ENCODE measurements at places on chromosomes 12 and 14.

DNA sequence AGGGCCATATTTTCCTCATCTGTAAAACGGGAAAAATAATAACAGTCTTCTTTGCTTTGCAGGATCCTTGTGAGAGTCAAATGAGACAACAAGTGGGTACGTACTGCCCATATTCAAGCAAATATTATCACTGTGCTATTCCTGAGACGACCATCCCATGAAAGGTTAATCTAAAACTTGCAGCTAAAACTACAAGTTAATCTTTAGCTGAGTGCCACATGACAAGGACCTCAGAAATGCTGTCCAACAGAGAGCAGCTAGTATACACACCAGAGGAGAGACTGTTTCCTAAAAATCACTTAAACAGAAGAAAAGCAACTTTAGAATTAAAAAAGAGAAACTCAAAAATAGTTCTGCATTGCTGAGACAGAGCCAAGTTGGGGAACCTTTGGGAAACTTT is 162.7 kb upstream of the TMTC2 start:
- no peak for DNase-seq

DNA sequence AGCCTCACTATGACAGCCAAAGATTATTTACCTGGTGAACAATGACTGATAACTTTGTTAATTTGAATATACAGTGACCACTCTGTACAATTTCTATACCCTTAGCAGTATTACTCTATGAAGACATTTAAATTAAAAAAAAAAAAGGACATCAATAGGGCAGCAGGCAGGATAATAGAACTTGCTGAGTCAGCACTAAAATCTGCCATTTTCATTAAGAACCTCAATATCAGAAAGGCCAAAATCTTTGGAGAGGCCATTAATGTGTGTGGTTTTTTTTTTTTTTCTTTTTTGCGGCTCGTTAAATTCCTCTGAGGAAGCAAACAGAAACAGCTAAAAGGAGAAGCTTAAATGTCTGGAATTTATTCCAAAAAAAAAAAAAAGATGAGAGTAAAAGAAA is 73.7 kb downstream of the FOXN3 start:
- DNase-seq: no peak

DNA sequence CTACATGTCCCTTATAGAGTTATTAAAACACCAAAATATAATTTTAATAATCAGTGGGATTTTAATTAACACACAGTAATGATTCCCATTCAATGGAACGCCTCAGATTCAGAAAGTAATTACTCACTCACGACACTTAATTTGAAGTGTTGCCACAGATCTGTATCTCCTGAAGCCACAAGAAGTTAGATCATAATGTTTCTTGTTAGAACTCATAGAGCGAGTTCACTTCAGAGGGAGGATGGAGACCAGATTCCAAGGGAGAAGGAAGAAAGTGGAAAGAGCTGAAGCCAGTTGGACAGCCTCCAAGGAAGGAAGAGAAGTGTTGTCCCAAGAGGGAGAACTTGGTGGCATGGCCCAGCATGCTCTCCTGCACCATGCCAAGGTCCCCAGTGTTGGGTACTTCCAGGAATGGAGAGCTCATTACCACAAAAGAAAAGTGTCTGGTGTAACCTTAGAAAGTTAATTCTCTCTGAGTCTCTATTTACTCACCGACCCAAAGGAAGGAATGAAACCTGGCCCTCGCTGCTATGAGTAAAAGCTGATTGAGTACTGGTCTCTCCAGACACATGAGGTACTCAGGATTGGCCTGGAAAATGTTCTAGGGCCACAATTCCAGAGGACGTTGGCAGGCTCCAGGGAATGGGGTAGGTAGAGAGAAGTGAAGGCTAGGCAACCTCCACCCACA is 305.4 kb downstream of the BCL11B start:
- DNase-seq: no peak

DNA sequence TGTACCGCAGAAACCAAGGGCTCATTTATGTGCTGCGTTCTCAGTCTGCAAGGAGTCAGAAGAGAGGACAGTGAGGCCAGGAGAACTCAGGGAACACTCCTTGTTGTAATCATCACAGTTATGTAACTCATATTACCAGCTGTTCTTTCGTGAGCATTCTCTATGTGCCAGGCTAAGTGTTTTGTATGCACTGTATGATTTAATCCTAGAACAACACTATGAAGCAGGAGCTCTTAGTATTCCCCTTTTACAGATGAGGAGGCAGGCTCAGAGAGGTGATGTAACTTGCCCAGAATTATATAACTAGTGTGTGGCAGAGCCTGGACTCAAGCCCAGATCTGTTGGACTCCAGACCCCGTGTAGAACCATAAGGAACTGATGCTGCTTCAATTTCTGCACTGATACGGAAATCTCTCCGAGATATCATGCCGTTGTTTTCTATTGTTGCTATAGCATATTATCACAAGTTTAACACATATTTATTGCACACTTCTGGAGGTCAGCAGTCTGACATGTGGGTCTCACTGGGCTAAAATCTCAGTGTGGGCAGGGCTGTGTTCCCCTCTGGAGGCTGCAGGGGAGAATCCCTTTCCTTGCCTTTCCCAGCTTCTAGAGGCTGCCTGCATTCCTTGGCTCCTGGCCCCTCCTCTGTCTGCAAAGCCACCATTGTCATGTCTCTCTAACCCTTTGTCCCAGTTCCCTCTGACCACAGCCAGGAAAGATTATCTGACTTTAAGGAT is 16.3 kb upstream of the CD9 start:
- no peak for DNase-seq

GRCh38 chr14:58830121-58830520 is 192.4 kb downstream of the DACT1 start:
- no peak for DNase-seq

- DNase-seq: no peak
Observed at GRCh38 chr12:130014485-130014807, 110.6 kb upstream of the TMEM132D start.

GRCh38 chr14:105929327-105930081 is 403.1 kb downstream of the TMEM121 start:
- DNase-seq: no peak

DNA sequence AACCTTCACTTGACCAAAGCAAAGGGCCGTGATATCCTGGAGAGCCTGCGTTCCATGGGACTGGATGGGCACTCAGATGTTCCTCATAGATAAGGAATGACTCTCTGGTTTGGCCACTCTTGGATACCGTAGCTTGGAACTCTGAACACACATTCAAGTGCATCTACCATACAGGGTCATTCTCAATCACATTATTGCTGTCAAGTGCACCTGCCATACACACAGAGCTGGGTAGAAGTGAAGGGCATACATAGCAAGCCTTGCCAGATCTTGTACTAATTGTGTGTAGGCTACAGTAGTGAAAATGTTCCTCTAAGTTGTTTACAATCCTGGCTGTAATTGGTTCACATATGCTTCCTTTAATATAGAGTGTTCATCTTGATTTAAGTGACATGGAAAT is 58.3 kb downstream of the PELI2 start:
- DNase-seq: no peak

- DNase-seq: peak; percentile 99
Observed at GRCh38 chr12:58877243-58877743, 43.0 kb downstream of the LRIG3 start.

All from non-pigmented ciliary epithelial cell (primary cell).